T-helper 2 cell treated with Interferon-gamma antibody and Interleukin-4, amounts not matched to agents 5 μg/mL and 100 μg/mL, for 36 hours (primary cell): ENCODE measurements at places on chromosomes 6 and 20.

- no peak for DNase-seq
Observed at GRCh38 chr6:8429821-8430220, 5.5 kb downstream of the SLC35B3 start.

- DNase-seq: no peak
Observed at GRCh38 chr6:116158641-116159040, 32.7 kb upstream of the COL10A1 start.

- no peak for DNase-seq
Observed at GRCh38 chr6:111846066-111846465, 27.2 kb downstream of the FYN start.

DNA sequence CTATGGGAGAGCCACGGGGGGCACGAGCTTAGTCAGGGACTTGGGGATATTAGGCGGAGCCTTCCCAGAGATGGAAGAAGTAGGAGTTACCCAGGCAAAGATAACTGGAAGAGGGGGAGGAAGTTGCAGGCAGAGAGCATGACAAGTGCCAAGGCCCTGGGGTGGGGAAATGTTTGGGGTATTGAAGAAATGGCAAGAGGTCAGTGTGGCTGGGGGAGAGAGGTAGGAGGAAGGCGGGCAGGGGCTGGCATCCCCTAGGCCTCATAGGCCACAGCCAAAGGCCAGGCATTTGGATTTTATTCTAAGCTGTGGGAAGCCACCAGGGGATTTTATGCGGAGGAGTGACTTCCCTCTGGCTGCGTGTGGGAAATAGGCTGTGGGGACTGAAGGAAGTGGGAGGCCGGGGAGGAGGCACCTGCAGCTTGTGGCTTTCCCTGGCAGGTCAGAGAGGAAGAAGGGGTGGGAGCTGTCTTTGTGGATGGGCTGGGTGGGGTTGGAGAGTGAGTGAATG is 22.7 kb downstream of the SNAI1 start:
- DNase-seq: no peak

- DNase-seq: no peak
Observed at GRCh38 chr20:45053430-45054351, 47.2 kb downstream of the KCNS1 start.

- no peak for DNase-seq
Observed at GRCh38 chr6:28710466-28711191, 184.9 kb downstream of the GPX5 start.

DNA sequence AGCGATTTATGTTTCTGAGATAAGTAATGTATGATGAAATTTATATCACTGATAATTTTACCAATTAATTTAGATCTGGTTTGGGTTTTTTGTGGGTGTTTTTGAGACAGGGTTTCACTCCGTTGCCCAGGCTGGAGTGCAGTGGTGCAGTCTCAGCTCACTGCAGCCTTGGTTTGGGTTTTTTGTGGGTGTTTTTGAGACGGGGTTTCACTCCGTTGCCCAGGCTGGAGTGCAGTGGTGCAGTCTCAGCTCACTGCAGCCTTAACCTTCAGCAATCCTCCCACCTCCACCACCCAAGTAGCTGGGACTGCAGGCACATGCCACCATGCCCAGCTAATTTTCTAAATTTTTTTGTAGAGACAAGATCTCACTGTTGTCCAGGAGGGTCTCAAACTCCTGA is 13.0 kb downstream of the MRS2 start:
- no peak for DNase-seq

- no peak for DNase-seq
Observed at GRCh38 chr6:35425284-35425683, 26.9 kb upstream of the FANCE start.

DNA sequence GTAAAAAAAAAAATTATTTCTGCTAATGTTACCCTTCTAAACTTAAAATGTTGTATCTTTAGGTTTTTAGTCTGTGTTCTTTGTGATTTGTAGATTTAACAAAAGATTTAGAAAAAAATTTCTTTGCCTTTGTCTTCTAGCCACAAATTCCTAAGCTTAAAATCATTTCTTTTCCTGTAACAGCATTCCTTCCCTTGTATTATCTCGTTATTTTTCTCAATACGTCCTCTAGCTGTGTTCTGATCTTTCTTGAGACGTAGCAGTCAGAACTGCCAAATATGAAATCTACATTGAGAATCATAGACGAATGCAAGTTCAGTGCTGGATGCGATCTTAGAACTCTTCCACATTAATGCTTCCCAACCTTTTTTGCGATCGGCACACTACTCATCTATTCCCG is 283.1 kb downstream of the UTRN start:
- no peak for DNase-seq

DNA sequence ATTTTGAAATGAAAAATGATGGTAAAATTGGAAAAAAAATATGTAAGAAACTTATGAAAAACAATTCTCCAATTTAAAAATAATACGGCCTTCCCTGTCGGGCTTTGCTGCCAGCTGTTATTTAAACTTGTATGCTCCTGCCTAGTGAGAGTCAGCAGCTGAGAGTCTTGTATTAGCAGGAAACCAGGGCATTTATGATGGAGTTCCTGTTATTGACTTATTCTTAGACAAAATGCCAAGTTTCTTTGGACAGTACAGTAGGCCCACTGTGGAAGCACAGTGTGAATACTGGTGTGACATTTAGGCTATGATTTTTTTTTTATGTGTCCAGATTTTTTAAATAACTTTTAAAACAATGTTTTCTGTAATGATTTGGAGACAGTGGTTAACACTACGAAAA is 42.1 kb downstream of the GMDS start:
- no peak for DNase-seq

DNA sequence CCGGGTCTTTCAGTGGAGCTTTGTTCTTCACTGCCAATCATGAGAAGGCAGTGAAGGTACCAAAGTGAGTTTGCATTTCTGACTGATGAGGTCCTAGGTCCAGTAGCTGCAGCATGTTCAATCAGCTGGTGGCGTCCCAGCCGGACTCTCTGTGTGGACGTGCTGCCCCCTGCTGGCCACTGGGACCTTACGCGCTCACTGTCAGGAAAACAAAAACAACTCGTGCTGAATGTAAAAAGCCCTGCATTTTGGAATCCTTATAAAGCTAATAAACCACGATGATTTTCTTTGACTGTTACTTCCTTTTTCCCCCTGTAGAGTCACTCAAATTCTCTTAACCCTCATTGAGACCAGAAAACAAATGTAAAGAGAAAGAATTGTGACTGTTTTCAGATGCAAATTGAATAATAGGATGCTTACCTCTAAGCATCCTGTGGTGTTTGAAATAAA is 4.9 kb upstream of the CD24 start:
- DNase-seq: peak; percentile 72

DNA sequence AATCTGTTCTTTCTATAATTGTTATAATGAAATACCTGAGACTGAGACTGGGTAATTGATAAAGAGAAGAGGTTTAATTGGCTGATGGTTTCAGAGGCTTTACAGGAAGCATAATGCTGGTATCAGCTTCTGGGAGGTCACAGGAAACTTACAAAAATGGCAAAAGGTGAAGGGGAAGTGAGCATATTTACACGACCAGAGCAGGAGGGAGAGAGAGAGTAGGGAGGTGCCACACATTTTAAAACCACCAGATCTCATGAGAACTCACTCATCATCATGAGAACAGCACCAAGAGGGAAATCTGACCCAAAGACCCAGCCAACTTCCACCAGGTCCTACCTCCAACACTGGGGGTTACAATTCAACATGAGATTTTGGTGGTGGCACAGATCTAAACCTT is 2.6 kb upstream of the SIRPB1 start:
- no peak for DNase-seq

DNA sequence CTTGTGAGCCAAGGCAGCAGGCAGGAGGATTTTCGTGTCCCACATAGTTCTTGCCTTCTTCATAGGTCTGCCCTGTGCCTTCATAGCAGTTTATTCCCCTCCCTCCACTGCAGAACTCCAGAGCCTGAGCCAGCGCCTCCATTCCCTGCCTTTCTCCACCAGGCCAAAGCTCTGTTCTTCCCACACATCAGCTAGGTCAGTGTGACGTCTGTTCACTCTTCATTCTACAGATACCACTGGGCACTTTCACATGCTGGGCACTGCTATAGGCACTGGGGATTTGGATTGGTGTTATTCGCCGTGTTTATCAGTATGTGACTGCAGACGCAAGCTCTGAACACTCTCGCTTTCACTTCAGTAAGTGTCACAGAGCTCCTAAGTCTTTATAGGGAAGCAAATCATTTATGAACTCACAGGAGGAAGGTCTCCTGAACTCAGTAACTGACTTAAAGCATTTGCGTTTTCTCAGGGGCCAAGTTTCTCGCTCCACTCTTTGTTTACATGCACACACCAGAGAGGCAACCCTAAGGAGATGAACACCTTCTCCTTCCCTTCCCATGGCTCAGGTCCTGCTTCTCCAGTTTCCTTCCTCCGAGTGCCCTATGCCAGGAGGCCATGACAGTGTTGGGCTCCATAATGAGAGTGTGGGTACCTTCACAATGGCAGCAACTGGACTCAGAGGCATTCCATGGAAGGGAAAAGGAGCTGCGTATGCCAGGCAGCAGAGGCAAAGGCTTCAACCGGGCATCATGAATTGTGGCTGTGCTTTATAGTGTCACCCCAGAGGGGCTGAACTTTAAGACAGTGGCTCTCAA is 6.3 kb upstream of the APMAP start:
- no peak for DNase-seq

DNA sequence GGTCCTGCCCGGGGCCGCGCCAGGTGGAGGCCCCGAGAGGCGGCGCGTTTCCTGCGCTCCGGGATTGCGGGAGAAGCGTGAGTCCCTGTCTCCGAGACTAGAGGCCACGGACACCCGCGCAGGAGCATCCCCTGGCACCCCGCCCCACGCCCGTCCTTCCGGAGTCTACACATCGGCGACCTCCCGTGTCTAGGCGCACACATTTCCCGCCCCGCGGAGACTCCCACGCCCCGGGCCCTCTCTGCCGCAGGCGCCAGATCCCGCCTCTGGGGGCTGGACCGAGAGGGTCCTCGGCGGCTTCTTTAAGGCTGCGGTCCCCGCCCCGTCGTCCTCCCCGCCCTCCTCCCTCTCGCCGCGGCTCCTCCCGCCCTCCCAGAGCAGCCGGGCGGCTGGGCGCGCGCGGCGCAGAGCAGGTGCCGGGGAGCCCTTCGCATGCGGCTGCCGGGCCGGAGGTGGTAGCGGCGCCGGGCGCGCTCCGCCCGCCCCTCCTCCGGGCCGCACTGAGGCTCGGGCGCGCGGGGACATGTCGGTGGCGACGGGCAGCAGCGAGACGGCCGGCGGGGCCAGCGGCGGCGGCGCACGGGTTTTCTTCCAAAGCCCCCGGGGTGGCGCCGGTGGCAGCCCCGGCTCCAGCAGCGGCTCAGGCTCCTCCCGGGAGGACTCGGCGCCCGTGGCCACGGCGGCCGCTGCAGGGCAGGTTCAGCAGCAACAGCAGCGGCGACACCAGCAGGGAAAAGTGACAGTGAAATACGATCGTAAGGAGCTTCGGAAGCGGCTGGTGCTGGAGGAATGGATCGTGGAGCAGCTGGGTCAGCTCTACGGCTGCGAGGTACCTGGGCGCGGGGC is at the start of gene PPP1R14C:
PPP1R14C (plus strand) TSS at position 375 of the 846 bp plus-strand sequence; CDS start at position 524, 149 bp downstream.
- DNase-seq: peak; percentile 17
